ENCODE measurements at places on chromosomes 2 and 18. TPM values are rescaled to one million over a fixed set of nuclear protein-coding genes. Genes with fewer than 3 reads are reported as not detected.

Gene TRABD2A
- total RNA-seq: 0.99 TPM

Gene POU3F3
- not detected for total RNA-seq

Gene HAAO
- 0.60 TPM for total RNA-seq

Gene ABCG5
- not detected for total RNA-seq

Gene RAB6C
- total RNA-seq: not detected

Gene CCDC141
- total RNA-seq: not detected

Gene COL6A3
- not detected for total RNA-seq

Gene RNF125
- total RNA-seq: 0.92 TPM

Gene MYO5B
- 1.4 TPM for total RNA-seq

Gene CDH20
- total RNA-seq: not detected

Gene MTCL1
- 36.7 TPM for total RNA-seq

Gene MTERF4
- 24.7 TPM for total RNA-seq

Gene PRKAG3
- not detected for total RNA-seq

Gene RNF181
- 133 TPM for total RNA-seq

Gene MYO3B
- total RNA-seq: not detected

Gene SCYGR4
- not detected for total RNA-seq

Gene FAM110C
- total RNA-seq: not detected

Gene MOGAT1
- total RNA-seq: not detected

Gene CCDC74B
- total RNA-seq: 1.6 TPM

Gene GLB1L
- 9.5 TPM for total RNA-seq

Gene GPR45
- total RNA-seq: not detected

Gene AGPS
- total RNA-seq: 96.5 TPM

Gene IL1R2
- total RNA-seq: not detected

Gene C2orf66
- total RNA-seq: 0.27 TPM

Gene NGEF
- total RNA-seq: 0.22 TPM

Gene INHBB
- total RNA-seq: 1.8 TPM

Gene KIF3C
- total RNA-seq: 40.7 TPM

Gene TANC1
- total RNA-seq: 99.4 TPM

Gene KIAA2012
- not detected for total RNA-seq

Gene UGT1A8
- total RNA-seq: not detected

Gene TTN
- 0.49 TPM for total RNA-seq

Gene FOSL2
- total RNA-seq: 85.3 TPM

Gene NOSTRIN
- not detected for total RNA-seq

Gene FSHR
- not detected for total RNA-seq

Gene GCG
- total RNA-seq: not detected

Gene REEP1
- total RNA-seq: 0.53 TPM

Gene REG3A
- total RNA-seq: not detected

Gene FAM124B
- total RNA-seq: 82.0 TPM

Data from endothelial cell of umbilical vein (primary cell).